ENCODE measurements at places on chromosomes 6 and 20.

- no peak for DNase-seq
- H3K27me3 ChIP-seq = no peaks in the 10 kb centered on the region
- no peaks in the 10 kb centered on the region for H3K36me3 ChIP-seq
These were observed 69.3 kb upstream of the BLCAP start for GRCh38 chr20:37596890-37597536.

GRCh38 chr20:49742948-49743347 lies 29.3 kb upstream of the B4GALT5 start:
- H3K27ac ChIP-seq = no peak overlapping the region
- no peaks in the 10 kb centered on the region for H3K27me3 ChIP-seq
- no peak for DNase-seq
- no peaks in the 10 kb centered on the region for H3K36me3 ChIP-seq
- no peak overlapping the region for H3K4me3 ChIP-seq
- no peaks in the 10 kb centered on the region for H3K4me1 ChIP-seq

GRCh38 chr20:62980380-62980960 lies 26.3 kb downstream of the BHLHE23 start:
- H3K4me1 ChIP-seq = 0 out of 2 replicates have a peak, but pooled peaks cover 5% of the 10 kb centered on the region
- no peaks in the 10 kb centered on the region for H3K27me3 ChIP-seq
- H3K36me3 ChIP-seq = no peaks in the 10 kb centered on the region
- no peak for DNase-seq
- no peak overlapping the region for H3K4me3 ChIP-seq

DNA sequence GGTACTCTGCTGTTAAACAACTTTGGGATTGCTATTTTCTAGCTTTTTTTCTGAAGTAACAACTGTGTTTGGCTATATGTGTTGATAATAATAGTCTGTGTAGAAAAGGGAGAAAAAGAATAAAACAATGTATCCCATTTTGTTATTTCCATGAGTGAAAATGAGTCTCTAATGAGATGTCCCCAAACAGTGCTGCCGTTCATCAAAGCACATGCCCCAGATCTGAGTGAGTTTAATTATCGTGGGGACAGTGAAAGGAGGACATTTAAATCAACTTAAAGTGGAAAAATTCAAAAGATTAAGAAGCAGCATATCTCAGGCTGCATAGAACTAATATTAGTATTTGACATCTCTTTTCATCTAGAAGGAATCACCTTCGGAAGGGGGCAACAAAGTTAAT lies 59.6 kb downstream of the NCOA7 start:
- H3K4me3 ChIP-seq = no peak overlapping the region
- H3K4me1 ChIP-seq = no peaks in the 10 kb centered on the region
- no peak overlapping the region for H3K27ac ChIP-seq
- H3K27me3 ChIP-seq = no peaks in the 10 kb centered on the region

GRCh38 chr20:63693083-63693732 lies 3.2 kb upstream of the TNFRSF6B start:
- no peak overlapping the region for H3K27ac ChIP-seq
- H3K27me3 ChIP-seq = no peaks in the 10 kb centered on the region
- H3K4me1 ChIP-seq = no peaks in the 10 kb centered on the region
- no peak overlapping the region for H3K4me3 ChIP-seq

- no peak overlapping the region for H3K27ac ChIP-seq
- H3K27me3 ChIP-seq = no peaks in the 10 kb centered on the region
- no peak overlapping the region for H3K4me3 ChIP-seq
- no peak for DNase-seq
- peaks cover 20% of the 10 kb centered on the region for H3K4me1 ChIP-seq
- peaks cover 16% of the 10 kb centered on the region for H3K36me3 ChIP-seq
These were observed 1.2 kb downstream of the DDR1 start for GRCh38 chr6:30885481-30885998.

- H3K27me3 ChIP-seq = no peaks in the 10 kb centered on the region
- H3K4me1 ChIP-seq = no peaks in the 10 kb centered on the region
- no peak for DNase-seq
- H3K36me3 ChIP-seq = no peaks in the 10 kb centered on the region
These were observed 81.6 kb upstream of the MLN start for GRCh38 chr6:33885132-33886057.

Measured in iPS DF 6.9 (cell line).